Left ventricle myocardium superior (tissue), 1 donor: ENCODE measurements at places on chromosomes 3 and 15.

GRCh38 chr3:79247725-79248043 is 520.1 kb downstream of the ROBO1 start:
- no peak for DNase-seq

GRCh38 chr15:86689006-86689405 is 609.3 kb downstream of the AGBL1 start:
- no peak for DNase-seq

GRCh38 chr3:195204360-195205163 is 66.4 kb downstream of the XXYLT1 start:
- DNase-seq: no peak

DNA sequence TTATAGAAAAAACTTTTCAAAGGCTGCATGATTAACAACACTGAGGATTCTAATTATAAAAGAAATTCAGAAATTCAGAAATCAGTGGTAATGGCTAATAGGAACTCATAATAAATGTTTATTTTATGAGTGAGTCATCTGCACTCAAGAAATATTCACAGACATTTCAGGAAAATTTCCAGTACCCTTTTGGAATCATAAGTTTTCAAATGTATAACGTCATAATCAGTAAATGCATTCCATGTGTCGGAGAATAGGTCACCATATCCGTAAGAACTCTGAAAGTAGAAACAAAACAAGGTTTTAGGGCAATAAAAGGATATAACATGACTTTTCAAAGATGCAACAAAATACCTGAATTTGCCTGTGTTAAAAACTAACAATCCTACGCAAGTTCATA is 24.7 kb downstream of the EOGT start:
- no peak for DNase-seq

GRCh38 chr15:69391046-69391757 is 22.9 kb upstream of the KIF23 start:
- DNase-seq: no peak

- no peak for DNase-seq
Measured at GRCh38 chr3:120678331-120678947, 3.6 kb downstream of the HGD start.

GRCh38 chr3:136750897-136751315 is 1.3 kb downstream of the STAG1 start:
- no peak for DNase-seq

GRCh38 chr3:171838218-171838720 is 4.9 kb upstream of the TMEM212 start:
- DNase-seq: peak; percentile 68

DNA sequence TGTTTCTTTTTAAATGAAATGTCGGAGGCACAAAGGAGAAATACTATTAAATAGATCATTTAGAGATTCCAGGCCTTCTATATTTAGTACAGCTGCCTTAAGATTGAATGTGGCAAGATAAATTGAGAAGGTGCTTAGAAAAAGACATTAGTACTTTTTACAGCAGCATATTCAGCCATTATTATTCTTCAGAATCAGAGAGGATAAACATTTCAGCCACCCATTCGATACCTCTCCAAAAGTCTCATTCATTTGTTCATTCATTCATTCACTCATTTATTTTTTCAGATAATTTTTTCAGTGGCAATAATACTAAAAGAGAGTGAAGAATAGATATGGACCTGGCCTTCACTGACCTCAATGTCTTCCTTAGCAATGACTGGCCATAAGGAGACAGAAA is 347.0 kb downstream of the GRM7 start:
- DNase-seq: no peak

GRCh38 chr3:102230057-102230456 is 204.8 kb upstream of the ZPLD1 start:
- no peak for DNase-seq

GRCh38 chr3:48047841-48048464 is 31.7 kb upstream of the MAP4 start:
- DNase-seq: no peak

- no peak for DNase-seq
Measured at GRCh38 chr15:69093127-69093526, 67.3 kb upstream of the GLCE start.

DNA sequence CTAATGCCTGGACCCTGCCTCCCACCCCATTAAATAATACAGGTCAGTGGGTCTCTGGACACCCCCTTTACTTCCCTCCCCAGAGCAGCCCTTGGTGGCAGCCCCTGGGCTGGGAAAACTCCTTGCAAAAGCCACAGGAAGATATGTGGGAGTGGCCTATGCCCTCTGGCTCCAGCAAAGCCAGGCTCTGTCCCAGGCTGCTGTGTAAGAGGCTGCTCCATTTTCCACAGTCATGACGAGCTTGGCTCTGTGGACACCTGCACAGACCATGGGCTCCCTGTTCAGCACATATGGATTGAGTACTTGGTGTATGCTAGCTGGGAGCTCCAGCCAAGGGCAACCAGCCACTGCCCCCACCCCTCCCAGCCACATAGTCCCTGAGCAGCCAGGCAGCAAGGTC is 13.0 kb downstream of the CACNA2D2 start:
- no peak for DNase-seq

- DNase-seq: peak; percentile 77
Measured at GRCh38 chr3:16513141-16514020, at the start of gene RFTN1. RFTN1 (minus strand) TSS chr3:16513699; CDS start chr3:16493869, 19,830 bp downstream.

- no peak for DNase-seq
Measured at GRCh38 chr15:76999996-77000395, 5.1 kb downstream of the PSTPIP1 start.

DNA sequence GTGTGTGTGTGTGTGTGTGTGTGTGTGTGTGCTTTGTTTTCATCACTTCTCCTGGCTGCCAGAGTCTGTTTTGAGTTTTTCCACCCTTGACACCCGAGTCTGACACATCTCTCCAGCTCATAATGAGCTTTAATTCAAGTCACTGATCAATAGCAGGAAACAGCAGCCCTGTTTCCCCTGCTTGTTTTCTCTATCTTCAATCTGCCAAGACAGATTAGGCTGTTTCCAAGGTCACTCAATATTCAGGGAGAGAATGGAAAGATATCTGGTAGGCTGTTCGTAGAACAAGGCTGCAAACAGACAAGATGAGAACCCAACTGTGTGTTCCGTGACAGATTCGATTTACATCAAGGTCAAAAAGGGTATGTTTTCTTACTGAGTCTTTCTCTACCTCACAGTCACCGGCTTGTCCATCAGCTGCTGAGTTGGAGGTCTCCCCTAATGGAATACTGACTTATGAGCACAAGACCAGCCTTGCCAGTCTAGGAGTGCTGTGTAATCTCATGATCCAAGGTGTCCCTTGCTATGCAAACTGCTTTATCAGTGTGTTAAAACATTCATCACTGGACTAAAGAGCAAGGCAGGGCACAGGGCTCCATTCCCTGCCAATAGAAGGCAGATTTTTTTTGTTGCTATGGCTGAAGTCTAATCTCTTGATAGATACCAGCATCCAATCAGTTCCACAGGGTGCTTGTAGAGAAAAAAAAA is 187.9 kb upstream of the LMCD1 start:
- DNase-seq: no peak

DNA sequence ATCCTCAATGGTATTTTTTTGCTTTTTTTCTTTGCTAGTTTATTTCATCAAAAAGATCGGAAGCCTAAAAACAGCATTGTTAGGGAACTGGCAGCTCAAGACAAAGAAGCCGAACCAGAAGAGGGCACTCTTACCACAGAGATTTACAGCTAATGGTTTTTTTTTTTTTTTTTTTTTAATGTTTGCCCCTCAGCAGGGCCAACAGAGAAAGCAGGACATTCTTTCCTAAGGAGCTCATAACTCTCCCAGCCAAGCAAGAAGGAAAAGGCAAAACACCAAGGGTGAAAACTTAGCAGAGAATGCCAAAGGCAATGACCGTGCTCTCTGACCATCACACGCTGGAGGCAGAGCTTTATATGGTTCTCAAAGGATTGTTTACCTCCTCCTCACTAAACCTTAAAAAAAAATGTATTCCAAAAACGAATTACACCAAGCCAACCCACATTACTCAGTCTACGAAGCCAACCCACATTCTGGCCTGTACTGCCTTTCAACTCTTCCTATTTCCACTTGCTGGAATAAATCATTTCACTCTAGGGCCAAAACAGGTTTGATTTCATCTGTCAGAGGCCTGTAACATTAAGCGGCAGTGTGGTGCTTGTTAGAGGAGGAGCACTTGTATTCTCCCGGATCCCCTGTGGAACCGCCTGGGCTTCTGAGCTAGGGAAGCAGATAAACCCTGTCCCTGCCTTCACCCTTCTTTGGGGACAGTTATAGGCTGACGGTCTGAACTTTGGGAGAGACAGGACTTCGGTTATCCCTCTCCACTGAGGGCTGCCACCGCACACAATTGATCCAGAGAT is 35.6 kb upstream of the GYG1 start:
- DNase-seq: no peak

DNA sequence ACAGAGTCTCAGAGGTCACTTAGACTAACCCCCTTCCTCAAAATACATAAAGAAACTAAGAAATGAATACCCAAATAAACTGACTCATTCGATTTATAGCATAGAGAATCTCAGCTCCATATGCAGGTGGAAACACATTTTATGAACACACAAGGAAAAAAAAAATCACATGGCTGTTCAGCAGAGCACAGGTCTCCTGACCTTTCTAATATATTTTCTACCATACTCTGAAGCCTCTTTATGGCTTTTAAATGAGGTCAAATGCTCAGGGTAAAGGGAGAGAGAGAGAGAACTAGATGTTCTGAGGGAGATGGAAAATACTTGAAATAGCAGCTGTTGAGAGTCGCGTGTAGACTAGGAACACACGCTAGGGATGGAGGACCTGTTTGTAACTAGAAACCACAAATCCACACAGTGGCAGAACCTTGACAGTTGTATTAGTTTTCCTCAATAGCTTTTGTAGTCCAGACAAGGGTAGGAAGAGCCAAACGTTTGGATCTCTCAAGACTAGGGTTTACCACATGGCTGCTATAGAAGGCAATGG is 165.3 kb downstream of the FMN1 start:
- DNase-seq: no peak

DNA sequence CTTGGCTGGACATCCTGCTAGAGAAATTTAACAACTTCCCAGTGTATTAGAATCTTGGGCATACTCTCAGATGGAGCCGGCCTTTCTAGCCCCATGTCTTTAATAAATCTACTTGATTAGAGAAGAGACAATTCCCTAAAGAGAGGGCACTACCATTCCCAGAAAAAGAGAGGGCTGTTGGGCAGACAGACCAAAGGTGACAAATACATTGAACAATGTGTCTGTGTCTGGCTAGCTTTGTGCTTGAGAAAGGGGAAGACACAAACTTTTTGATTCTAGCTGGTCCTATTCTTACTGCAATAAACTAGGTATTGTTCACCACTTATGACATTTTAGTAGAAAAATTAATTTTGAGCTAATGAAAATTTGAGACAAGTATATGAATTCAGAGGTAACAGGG is 57.7 kb downstream of the DUT start:
- no peak for DNase-seq

- no peak for DNase-seq
Measured at GRCh38 chr15:69719527-69720240, 267.1 kb downstream of the RPLP1 start.

DNA sequence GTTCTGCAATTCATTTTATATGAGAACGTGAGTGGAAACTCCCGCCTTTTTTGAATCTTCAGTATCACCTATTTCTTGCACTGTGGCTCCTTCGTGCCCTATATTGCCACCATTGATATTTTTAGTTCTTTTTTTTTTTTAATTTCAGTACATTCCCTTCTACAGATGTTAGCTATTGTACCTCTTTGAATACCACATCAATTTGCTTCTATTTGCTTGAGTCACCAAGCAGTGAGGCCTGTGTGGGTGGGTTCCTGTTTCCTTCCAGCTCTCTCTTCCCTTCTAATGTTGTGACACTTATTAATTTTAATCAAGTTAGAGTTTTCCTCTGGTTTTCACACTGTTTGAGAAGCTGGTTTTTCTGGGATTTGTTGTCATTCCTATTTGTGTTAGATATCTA is 8.7 kb downstream of the HACD2 start:
- DNase-seq: no peak

- no peak for DNase-seq
Measured at GRCh38 chr3:119342176-119342575, 48.0 kb downstream of the ARHGAP31 start.

GRCh38 chr3:89948008-89948407 is 840.6 kb downstream of the EPHA3 start:
- DNase-seq: no peak

- DNase-seq: no peak
Measured at GRCh38 chr3:135140591-135140990, 345.5 kb downstream of the EPHB1 start.

DNA sequence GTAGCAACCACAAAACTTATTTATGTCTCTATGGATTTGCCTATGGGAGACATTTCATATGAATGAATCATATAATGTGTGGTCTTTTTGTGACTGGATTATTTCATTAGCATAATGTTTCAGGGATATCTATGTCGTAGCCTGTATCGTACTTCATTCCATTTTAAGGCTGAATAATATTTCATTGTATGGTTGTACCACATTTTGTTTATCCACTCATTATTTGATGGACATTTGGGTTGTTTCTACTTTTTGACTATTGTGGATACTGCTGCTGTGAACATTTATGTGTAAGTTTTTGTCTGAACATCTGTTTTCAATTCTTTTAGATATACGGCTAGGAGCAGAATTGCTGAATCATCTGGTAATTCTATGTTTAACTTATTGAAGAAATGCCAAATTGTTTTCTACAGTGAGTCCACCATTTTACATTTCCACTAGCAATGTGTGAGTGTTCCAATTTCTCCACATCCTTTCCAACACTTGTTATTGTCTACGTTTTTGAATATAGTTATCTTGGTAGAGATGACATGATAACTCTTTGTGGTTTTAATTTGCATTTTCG is 134.4 kb upstream of the DAZL start:
- DNase-seq: no peak
